Spleen (tissue), 13 donors: ENCODE measurements at places on chromosomes 13 and 19. TPM values are rescaled to one million over a fixed set of nuclear protein-coding genes. Genes with fewer than 3 reads are reported as not detected.

TNFSF11 gene
- polyA plus RNA-seq, result 0.86 TPM

DNA sequence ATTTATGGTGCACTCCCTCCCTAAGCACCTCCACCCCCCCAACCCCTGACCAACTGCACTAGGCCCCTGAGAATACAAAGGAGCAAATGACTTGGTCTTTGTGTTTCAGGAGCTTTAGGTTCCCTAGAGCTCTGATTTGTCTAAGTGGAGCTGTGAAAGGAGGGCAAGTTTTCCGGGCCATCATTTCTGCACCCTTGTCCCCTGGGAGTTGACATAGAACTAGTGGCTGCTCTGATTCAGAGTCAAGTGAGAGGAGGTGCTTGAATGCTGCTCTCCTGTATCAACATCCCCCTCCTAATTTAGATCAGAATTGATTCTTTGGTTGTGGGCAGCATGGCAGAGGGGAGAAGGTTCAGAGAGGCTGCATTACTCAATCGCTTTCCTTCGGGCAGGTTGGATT lies 391.6 kb downstream of the KCNRG start:
- no peak for DNase-seq
- H3K27me3 ChIP-seq, result no peaks in the 10 kb centered on the region
- H3K4me1 ChIP-seq, result no peaks in the 10 kb centered on the region
- no peak overlapping the region for H3K4me3 ChIP-seq
- no peak overlapping the region for H3K27ac ChIP-seq
- H3K36me3 ChIP-seq, result no peaks in the 10 kb centered on the region

MAMSTR gene
- 3.6 TPM for polyA plus RNA-seq

- no peak for DNase-seq
- H3K4me3 ChIP-seq, result no peak overlapping the region
- H3K4me1 ChIP-seq, result no peaks in the 10 kb centered on the region
- no peaks in the 10 kb centered on the region for H3K27me3 ChIP-seq
Measured at GRCh38 chr13:22880741-22881720, 299.7 kb upstream of the SGCG start.

LIG1 gene
- polyA plus RNA-seq, result 49.1 TPM

ING1 gene
- 12.0 TPM for polyA plus RNA-seq

GRCh38 chr13:65095161-65096082 lies 2134.7 kb downstream of the PCDH9 start:
- H3K27me3 ChIP-seq, result no peaks in the 10 kb centered on the region
- H3K27ac ChIP-seq, result no peak overlapping the region
- no peak for DNase-seq
- H3K4me1 ChIP-seq, result no peaks in the 10 kb centered on the region
- no peaks in the 10 kb centered on the region for H3K36me3 ChIP-seq
- no peak overlapping the region for H3K4me3 ChIP-seq

- H3K36me3 ChIP-seq, result no peaks in the 10 kb centered on the region
- no peak overlapping the region for H3K4me3 ChIP-seq
- H3K4me1 ChIP-seq, result no peaks in the 10 kb centered on the region
- H3K27ac ChIP-seq, result no peak overlapping the region
Measured at GRCh38 chr19:39236527-39236926, 8.3 kb downstream of the IFNL3 start.

NLRP7 gene
- 0.09 TPM for polyA plus RNA-seq
